Stimulated activated CD8-positive, alpha-beta memory T cell treated with anti-CD3 and anti-CD28 coated beads, Interleukin-15, amount 100 ng/mL, for 4 hours (primary cell): ENCODE measurements at places on chromosomes 5 and 9.

GRCh38 chr5:154352960-154353548 lies 92.7 kb upstream of the SAP30L start:
- DNase-seq = no peak

GRCh38 chr9:34546834-34547827 lies 24.3 kb upstream of the ENHO start:
- no peak for DNase-seq

GRCh38 chr5:170576602-170577535 lies 73.0 kb downstream of the KCNIP1 start:
- DNase-seq = no peak

DNA sequence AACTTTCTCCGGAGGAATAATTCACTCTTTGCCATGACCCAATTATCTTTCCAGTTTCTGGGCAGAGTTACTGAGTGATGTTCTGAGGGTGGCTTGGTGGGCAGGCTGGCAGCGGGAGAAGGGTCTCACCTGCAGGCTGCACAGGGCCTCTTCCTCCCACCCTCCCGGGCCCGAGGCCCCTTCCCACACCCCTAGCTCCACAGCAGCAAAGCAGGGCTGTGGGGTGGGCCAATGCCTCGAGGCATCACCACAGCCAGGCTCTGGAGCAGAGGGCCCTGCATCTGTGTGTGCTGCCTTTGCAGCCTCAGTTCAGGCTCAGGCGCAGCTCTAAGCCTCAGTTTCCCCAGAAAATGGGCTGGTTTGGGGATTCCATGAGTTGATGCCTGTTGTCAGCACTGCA lies 120.2 kb upstream of the FOXD4L5 start:
- no peak for DNase-seq

DNA sequence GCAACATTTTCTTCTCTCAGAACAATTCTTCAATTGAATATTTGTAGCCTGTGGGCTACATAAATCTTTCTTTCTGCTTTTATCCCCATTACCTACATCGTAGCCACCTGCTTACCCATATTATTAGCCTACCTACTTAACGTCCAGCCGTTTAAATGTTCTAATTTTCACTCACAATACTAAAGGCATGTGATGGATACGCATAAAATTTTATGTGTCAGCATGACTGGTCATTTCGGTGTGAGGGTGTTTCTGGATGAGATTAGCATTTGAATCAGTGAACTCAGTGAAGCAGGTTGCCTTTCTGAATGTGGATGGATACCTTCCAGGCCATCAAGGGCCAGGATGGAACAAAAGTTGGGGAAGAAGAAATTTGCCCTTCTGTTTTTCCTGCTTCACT lies 1722.5 kb upstream of the ACO1 start:
- no peak for DNase-seq

DNA sequence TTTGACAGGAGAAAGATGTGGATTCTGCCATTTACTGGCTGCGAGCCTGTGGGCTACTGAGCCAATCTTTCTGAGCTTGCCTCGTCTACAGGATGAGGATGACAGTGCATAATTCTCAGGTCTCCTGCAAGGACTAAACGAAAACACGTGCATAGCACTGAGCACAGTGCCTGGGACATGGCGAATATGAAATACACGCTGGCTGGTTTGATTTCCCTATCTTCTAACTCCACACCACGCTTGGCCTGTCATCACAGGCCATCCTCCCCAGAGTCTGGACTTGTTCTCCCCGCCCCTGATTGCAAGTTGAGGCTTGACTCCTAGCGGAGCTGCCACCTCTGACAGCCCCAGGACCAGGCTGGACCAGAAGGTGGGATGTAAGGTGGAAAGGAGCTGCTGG lies 37.9 kb downstream of the ARPC5L start:
- DNase-seq = no peak
